ENCODE measurements at places on chromosomes 2 and 18.

- DNase-seq, result no peak
Observed at GRCh38 chr2:189609853-189610252, 29.3 kb upstream of the SLC40A1 start.

GRCh38 chr2:172196768-172197431 lies 94.2 kb upstream of the DLX2 start:
- no peak for DNase-seq

- DNase-seq, result no peak
Observed at GRCh38 chr2:218063896-218064295, 5.2 kb upstream of the RUFY4 start.

DNA sequence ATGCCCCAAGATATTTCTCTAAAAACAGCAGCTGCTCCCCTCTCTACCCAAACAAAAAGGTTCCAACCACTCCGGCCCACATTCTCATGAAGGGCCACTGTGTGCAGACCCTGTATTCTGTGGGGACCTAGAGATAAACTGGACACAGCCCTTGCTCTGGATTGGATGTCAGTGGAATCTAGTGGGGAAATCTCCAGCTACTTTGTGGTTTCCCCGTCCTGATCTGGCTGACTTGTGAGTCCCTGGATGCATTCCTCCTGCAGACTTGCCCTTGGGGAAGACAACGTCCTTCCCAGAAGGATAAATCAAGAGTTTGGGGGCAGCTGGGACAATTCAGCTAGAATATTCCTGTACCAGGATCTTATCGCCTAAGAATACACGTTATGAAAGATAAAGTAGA lies 151.1 kb downstream of the FSHR start:
- no peak for DNase-seq

GRCh38 chr2:181157326-181157725 lies 176.9 kb downstream of the UBE2E3 start:
- DNase-seq, result no peak

- no peak for DNase-seq
Observed at GRCh38 chr2:218711550-218711929, 905 bp downstream of the TTLL4 start.

DNA sequence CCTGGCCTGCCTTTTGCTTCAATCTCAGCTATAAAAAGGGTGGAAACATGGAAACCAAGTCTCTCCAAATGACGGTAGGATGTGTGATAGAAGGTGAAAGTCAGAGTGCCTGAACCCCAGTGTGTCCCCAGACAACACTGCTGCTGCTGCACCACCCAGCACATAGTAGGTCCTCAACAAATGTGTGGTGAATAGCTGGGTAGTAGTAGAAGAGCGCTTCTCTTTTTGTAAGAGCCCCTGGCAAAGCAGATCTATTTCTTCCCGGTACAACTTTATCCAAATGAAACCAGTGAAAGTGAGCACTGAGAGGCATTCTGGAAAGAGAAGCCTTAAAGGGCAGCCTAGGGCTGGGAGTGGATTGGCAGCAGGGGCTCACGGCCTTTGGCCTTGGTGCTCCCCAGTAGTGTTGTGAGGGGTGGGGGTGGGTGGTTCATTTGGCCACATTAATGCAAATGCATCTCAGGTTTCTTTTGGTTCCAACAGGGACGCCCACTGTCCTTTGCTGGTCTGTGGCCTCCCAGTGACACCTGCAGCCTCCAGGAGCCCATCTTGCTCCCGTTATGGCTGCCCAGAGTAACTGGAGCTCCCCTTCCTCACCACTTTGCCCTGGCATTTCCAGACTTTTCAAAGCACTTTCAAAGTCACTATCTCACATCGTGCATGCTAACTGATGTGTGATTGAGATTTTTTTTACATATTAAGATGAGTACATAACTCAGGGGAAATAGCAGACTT lies 304.3 kb upstream of the EPAS1 start:
- no peak for DNase-seq

Data from effector memory CD4-positive, alpha-beta T cell (primary cell).